ENCODE measurements at places on chromosomes 1 and 21.

DNA sequence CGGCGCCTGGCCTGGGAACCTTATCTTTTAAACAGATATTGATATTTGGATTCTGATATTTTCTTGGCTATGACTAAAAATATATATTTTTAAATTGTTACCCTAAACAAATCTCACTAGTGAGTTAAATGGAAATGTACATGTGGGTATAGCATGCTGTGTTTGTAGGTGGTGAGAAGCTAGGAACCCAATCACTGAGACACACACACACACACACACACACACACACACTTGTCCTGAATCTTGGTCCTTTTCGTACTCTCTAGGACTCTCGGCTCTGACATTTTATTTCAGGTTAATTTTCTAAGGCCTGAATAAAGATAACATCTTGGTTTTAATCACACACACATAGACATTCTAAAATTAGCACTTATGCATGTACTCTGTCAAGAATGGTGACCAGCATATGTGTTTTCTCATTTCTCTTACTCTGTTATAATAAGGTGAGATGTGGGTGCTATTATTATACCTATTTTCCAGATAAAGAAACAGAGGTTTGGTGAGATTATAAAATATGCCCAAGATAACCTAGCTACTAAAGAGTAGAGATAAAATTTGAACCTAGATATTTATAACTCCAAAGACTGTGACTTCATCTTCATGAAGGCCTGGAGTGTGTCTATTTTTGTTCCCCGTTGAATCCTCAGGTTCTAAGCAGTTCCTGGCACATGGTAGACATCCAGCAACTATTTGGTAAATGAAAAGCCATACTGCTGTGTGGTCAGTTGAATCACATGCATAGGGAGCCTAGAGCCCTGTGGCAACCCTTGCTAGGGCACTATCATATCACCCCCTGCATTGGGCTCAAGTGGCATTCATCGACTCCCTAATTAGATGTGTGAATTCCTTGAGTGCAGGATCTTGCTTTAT, 85.0 kb upstream of the RAB3GAP2 start:
- peaks cover 7% of the 10 kb centered on the region for H3K27me3 ChIP-seq
- H3K27ac ChIP-seq: no peak overlapping the region
- no peak overlapping the region for H3K4me3 ChIP-seq
- no peak for DNase-seq
- H3K4me1 ChIP-seq: no peaks in the 10 kb centered on the region

DNA sequence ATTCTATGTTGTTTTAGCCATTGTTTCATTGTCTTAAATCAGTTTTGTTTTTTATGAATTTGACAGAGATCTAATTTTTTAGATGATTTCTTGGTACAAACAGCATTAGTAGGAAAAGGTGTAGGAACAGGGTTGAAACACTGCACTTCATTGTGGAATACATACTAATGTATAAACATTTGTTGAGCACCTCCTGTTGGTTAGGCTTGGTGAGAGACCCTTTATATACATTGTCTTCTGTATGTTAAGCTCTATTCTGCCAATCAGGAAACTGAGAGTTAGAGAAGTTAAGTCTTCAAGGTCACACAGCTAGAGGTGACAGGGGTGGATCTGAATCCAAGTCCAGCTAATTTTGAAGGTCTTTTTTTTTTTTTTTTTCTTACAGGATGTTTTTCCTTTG, 192.7 kb downstream of the VPS13D start:
- no peak overlapping the region for H3K4me3 ChIP-seq
- H3K27ac ChIP-seq: no peak overlapping the region
- H3K4me1 ChIP-seq: peaks cover 17% of the 10 kb centered on the region
- DNase-seq: no peak
- H3K27me3 ChIP-seq: no peaks in the 10 kb centered on the region

DNA sequence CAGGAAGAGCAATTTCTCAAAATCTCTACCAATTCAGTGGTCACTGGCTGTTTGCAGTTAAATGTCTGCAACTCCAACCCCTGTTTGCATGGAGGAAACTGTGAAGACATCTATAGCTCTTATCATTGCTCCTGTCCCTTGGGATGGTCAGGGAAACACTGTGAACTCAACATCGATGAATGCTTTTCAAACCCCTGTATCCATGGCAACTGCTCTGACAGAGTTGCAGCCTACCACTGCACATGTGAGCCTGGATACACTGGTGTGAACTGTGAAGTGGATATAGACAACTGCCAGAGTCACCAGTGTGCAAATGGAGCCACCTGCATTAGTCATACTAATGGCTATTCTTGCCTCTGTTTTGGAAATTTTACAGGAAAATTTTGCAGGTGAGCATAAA, 167.2 kb downstream of the CRB1 start:
- H3K36me3 ChIP-seq: no peaks in the 10 kb centered on the region
- H3K27me3 ChIP-seq: peaks cover 4% of the 10 kb centered on the region
- peaks cover 3% of the 10 kb centered on the region for H3K4me1 ChIP-seq
- no peak for DNase-seq
- H3K4me3 ChIP-seq: no peak overlapping the region
- H3K27ac ChIP-seq: no peak overlapping the region

DNA sequence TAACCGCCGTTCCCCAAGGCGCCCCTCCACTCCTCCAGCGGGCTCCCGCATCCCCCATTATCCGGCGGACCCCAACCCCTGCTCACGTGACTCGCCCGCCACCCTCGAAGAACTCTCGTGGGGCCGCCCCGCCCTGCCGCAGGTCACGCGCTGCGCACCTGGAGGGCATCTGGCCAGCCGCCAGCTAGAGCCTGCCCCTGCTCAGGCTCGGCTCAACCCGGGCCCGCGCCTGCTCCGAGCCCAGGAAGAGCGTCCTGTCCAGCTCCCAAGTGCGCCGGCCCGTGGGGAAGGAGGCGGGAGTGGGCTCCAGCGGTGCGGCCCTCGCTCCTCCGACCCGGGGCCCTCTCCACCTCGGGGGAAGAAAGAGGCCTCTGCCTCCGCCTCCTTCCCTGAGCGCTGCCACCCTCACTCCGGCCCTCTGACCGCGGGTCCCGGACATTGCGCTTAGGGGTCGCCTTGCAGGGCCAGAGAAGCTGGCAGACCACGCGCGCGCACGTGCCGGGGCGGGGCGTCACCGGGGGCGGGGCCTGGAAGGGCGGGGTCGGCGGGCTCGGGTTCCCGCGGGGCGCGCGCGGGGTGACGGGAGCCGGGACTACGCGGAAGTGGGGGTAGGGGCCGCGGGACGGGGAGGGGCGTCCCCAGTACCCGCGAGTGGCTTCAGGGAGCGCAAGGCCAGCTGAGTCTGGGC, 28.4 kb downstream of the HMGN2 start:
- peak overlapping the region; percentile 83 for H3K4me3 ChIP-seq
- H3K27ac ChIP-seq: peak overlapping the region; percentile 91
- no peaks in the 10 kb centered on the region for H3K27me3 ChIP-seq
- peak; percentile 97 for DNase-seq

- peak overlapping the region; percentile 24 for H3K27ac ChIP-seq
- H3K4me3 ChIP-seq: no peak overlapping the region
- no peak for DNase-seq
- H3K36me3 ChIP-seq: no peaks in the 10 kb centered on the region
These were observed 38.7 kb downstream of the AZIN2 start for GRCh38 chr1:33119532-33120217.

GRCh38 chr21:27407271-27407670, 440.4 kb upstream of the ADAMTS5 start:
- H3K36me3 ChIP-seq: no peaks in the 10 kb centered on the region
- H3K27me3 ChIP-seq: no peaks in the 10 kb centered on the region
- H3K27ac ChIP-seq: no peak overlapping the region

GRCh38 chr1:24959623-24959975, 29.5 kb upstream of the RUNX3 start:
- DNase-seq: no peak
- no peaks in the 10 kb centered on the region for H3K36me3 ChIP-seq
- H3K27ac ChIP-seq: no peak overlapping the region
- H3K27me3 ChIP-seq: peaks cover 4% of the 10 kb centered on the region

GRCh38 chr1:3535732-3536131, 75.6 kb downstream of the MEGF6 start:
- no peaks in the 10 kb centered on the region for H3K27me3 ChIP-seq
- DNase-seq: no peak
- peaks cover 21% of the 10 kb centered on the region for H3K4me1 ChIP-seq
- H3K36me3 ChIP-seq: no peaks in the 10 kb centered on the region
- H3K4me3 ChIP-seq: no peak overlapping the region
- H3K27ac ChIP-seq: no peak overlapping the region

GRCh38 chr1:53061123-53061858, 722 bp upstream of the PODN start:
- peaks cover 7% of the 10 kb centered on the region for H3K4me1 ChIP-seq
- peaks cover 20% of the 10 kb centered on the region for H3K27me3 ChIP-seq
- no peak for DNase-seq
- H3K27ac ChIP-seq: no peak overlapping the region
- H3K4me3 ChIP-seq: peak overlapping the region; percentile 75

DNA sequence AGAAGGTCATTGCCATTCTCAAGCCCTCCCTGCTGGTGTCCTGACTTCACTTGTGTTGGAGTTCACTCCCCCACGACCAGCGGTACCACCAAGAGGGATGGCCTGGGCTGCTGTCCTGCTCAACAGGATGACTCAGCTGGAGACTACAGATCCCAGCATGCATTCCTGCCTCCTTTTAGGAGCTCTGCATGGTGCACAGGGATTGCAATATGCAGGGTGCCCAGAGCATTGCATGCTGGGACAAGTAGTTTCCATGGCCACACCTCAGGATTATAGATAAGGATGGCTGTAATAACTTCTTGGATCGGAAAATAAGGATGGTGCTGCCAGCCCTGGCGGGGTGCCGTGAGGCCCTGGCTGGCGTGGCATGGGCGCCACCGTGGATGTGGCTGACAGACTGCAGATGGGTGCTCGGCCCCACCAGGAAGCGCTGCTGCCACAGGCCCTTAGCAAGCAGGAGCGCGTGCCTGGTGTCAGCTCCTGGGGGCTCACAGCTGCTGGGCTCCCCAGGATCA, 150.0 kb downstream of the CASZ1 start:
- H3K4me3 ChIP-seq: no peak overlapping the region
- H3K27ac ChIP-seq: no peak overlapping the region
- no peak for DNase-seq
- H3K36me3 ChIP-seq: no peaks in the 10 kb centered on the region

DNA sequence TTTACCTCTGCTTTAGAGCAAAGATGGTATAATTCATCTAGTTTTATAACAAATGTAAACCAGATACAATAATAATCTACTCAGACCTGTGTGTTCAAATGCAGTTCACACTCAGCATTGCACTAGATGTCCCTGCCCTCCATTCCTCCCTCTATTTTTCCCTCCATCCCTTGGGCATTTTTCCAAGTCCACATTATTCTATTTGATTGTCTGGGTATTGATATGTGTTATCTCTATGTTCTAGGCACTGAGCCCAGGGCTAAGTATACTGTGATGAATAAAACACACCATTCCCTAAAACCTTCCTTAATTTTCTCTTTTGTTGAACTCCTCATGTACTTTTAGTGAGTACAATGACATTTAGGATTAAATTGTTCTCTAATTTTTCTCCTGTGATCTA, 66.2 kb upstream of the HMCN1 start:
- no peaks in the 10 kb centered on the region for H3K36me3 ChIP-seq
- H3K4me1 ChIP-seq: peaks cover 3% of the 10 kb centered on the region
- H3K27me3 ChIP-seq: no peaks in the 10 kb centered on the region
- no peak for DNase-seq
- no peak overlapping the region for H3K27ac ChIP-seq

DNA sequence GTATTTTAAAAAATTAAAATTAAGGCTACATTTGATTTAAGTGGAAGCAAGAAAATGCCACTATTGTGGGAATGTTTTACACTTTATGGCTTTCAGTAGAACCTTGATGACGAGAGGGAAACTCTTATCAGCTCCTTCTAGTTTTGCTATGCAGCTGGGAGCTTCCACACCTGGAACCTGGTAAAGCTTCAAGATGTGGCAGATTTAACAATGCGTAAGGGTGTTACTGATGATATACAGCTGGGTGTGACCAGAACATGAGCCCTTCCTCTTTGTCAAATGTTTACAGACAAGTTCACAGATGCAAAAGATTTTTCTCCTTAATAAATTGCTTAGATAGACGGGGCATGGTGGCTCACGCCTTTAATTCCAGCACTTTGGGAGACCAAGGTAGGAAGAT, 20.3 kb downstream of the TTC13 start:
- H3K36me3 ChIP-seq: peaks cover 5% of the 10 kb centered on the region
- H3K27me3 ChIP-seq: no peaks in the 10 kb centered on the region
- no peaks in the 10 kb centered on the region for H3K4me1 ChIP-seq
- no peak overlapping the region for H3K27ac ChIP-seq

GRCh38 chr1:23529146-23530086, 1.6 kb downstream of the E2F2 start:
- H3K27me3 ChIP-seq: no peaks in the 10 kb centered on the region
- no peak for DNase-seq
- H3K4me1 ChIP-seq: peaks cover 51% of the 10 kb centered on the region
- H3K4me3 ChIP-seq: peak overlapping the region; percentile 47
- H3K27ac ChIP-seq: peak overlapping the region; percentile 38
- H3K36me3 ChIP-seq: no peaks in the 10 kb centered on the region

DNA sequence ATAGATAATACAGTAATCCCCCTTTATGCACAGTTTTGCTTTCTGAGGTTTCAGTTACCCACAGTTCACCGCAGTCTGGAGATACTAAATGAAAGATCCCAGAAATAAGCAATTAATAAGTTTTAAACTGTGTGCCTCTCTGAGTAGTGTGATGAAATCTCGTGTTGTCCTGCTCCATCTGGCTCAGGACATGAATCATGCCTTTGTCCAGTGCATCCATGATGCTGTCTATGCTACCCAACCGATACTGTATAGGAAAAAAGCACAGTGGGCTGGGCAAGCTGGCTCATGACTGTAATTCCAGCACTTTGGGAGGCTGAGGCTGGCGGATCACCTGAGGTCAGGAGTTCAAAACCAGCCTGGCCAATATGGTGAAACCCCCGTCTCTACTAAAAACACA, 85.0 kb upstream of the SLC2A1 start:
- H3K4me3 ChIP-seq: no peak overlapping the region
- no peak for DNase-seq
- H3K27ac ChIP-seq: no peak overlapping the region
- H3K27me3 ChIP-seq: no peaks in the 10 kb centered on the region

- H3K4me1 ChIP-seq: peaks cover 6% of the 10 kb centered on the region
- no peak overlapping the region for H3K27ac ChIP-seq
- DNase-seq: no peak
These were observed 75.1 kb downstream of the PHTF1 start for GRCh38 chr1:113684153-113684541.

- no peak overlapping the region for H3K27ac ChIP-seq
- H3K36me3 ChIP-seq: no peaks in the 10 kb centered on the region
- peaks cover 18% of the 10 kb centered on the region for H3K4me1 ChIP-seq
- no peaks in the 10 kb centered on the region for H3K27me3 ChIP-seq
These were observed 12.7 kb downstream of the VSIG8 start for GRCh38 chr1:159849626-159850366.

GRCh38 chr1:234168061-234168724, 205.1 kb upstream of the COA6 start:
- no peaks in the 10 kb centered on the region for H3K36me3 ChIP-seq
- no peak for DNase-seq
- H3K27ac ChIP-seq: no peak overlapping the region
- no peaks in the 10 kb centered on the region for H3K4me1 ChIP-seq
- H3K27me3 ChIP-seq: no peaks in the 10 kb centered on the region
- no peak overlapping the region for H3K4me3 ChIP-seq

GRCh38 chr1:9589144-9589718, 520 bp downstream of the TMEM201 start:
- no peaks in the 10 kb centered on the region for H3K27me3 ChIP-seq
- no peaks in the 10 kb centered on the region for H3K36me3 ChIP-seq
- H3K4me3 ChIP-seq: peak overlapping the region; percentile 74
- peaks cover 21% of the 10 kb centered on the region for H3K4me1 ChIP-seq
- DNase-seq: no peak
